ENCODE measurements at places on chromosomes 11 and 22.

GRCh38 chr11:47259232-47259977 is 1.6 kb downstream of the NR1H3 start:
- no peak for DNase-seq

- no peak for DNase-seq
Observed at GRCh38 chr11:77418971-77419597, 54.8 kb downstream of the PAK1 start.

GRCh38 chr11:68813773-68814172 is 27.9 kb downstream of the CPT1A start:
- DNase-seq, result no peak

DNA sequence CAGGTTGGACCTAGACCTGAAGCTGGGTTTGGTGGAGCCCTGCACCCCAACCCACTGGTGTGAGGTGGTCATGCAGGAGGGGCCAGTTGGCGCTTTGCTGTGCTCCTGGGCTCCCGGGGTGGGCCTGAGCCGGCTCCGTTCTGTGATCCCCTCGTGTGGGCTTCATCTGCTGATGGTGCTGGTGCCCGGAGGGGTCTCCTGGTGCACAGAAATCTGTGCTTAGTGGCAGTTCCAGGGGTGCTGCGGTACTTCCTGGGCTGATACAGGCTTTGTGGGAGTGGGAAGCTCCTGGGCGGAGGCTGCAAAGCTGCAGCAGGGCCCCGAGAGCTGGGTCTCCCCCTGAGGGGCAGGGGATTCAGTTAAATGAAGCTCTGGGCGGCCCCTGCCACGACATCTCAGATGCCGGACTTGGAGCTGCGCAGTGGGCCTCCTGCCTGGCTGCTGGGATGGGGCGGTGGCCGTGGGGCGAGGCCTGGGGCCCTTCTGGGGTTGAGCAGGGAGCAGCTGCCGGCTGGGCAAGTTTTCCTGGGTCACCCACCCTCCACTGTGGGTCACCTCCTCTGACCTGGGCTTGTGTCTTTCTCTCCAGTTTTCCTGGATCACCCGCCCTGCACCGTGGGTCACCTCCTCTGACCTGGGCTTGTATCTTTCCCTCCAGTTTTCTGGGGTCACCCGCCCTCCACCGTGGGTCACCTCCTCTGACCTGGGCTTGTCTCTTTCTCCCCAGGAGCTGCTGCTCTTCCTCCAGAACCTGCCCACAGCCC is 410.5 kb downstream of the TBC1D22A start:
- no peak for DNase-seq

GRCh38 chr11:106523171-106523570 is 445.7 kb downstream of the AASDHPPT start:
- DNase-seq, result no peak

- DNase-seq, result no peak
Observed at GRCh38 chr22:49540913-49541692, 286.6 kb downstream of the BRD1 start.

DNA sequence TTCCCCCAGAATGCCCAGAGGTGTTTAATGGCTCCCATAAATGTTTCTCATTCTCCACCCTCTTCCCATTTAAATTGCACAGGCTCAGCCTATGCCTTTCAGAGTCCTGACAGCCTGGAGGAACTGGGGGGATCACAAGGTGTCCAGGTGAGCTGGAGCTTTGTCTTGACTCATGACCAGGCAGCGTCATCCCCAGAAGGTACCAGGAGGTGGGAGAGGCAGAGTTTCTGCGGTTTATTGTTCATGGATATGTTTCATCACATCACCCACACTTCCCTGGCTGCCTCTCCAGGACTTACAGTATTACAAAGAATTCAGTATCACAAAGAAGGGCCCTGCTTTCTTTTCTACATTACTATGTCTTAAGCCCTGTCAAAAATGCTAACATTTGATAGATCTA is 103.2 kb upstream of the GALNT18 start:
- no peak for DNase-seq

Measured in NCI-H1092 treated with DMSO at 0.1 percent for 48 hours (cell line).